ENCODE measurements at places on chromosomes 6 and 20.
A peak's percentile ranks its signal among the peaks of the same experiment; 100 is the strongest.

- peak; percentile 55 for DNase-seq
Observed at GRCh38 chr6:142692942-142693341, 252.0 kb downstream of the HIVEP2 start.

DNA sequence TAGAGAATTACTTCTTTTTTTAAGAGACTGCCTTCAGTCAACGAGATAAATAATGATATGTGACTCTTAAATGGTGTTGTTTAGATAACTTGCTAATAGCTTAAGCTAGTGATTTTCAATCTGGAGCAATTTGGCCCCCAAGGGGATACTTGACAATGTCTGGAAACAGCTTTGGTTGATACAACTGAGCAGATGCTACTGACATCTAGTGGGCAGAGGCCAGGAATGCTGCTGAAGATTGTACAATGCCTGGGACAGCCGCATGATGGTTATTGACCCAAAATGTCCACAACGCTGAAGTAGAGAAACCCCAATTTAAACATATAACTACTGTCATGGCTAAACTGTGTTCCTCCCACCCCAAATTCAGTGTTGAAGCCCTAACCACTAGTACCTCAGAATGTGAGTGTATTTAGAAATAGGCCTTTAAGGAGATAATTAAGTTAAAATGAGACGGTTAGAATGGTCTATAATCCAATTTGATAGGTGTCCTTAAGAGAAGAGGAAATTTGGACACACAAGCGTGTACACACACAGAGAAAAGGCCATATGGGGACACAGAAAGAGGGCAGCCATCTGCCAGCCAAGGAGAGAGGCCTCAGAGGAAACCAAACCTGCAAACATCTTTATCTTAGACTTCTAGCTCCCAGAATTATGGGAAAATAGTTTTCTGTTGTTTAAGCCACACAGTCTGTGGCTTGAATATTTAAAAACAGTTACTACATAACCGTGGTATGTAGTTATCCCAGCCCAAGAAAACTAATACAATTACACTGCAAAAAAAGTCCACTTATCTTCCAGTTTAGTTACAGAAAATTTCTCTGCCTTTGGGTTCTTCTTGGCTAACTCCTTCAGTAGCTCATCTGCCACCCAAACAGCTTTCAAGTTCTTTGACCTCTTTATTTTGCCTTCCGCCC is 22.2 kb downstream of the RWDD2A start:
- peak; percentile 55 for DNase-seq

GRCh38 chr6:118659513-118660217 is 8.3 kb upstream of the CEP85L start:
- DNase-seq: no peak

DNA sequence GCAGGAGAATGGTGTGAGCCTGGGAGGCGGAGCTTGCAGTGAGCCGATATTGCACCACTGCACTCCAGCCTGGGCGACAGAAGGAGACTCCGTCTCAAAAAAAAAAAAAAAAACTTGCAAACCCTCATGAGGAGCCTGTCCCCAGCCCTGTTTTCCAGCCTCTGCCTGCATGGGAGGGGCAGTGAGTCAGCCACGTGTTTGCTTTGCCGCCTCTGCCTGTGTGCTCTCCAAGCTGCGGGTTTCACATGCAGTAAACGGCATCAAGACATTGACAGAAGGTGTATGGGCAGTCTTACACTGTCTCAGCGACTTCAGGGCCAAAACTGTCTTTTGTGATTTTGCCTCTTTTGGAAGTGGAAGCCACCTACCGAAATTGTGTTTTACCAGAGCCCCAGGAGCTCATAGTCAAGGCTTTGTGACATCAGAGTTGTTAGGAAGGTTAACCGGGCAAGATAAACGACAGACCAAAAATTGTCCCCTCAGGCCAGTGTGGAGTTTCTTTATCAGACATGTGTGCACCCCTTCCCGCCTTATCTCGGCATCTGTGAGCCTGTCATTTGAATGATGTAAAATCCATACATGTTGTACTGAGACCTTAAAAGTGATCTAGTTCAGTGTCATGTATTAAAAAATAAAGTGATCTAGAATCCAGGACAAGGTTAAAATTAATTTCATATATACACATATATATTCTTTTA is 52.9 kb downstream of the RPP40 start:
- no peak for DNase-seq

DNA sequence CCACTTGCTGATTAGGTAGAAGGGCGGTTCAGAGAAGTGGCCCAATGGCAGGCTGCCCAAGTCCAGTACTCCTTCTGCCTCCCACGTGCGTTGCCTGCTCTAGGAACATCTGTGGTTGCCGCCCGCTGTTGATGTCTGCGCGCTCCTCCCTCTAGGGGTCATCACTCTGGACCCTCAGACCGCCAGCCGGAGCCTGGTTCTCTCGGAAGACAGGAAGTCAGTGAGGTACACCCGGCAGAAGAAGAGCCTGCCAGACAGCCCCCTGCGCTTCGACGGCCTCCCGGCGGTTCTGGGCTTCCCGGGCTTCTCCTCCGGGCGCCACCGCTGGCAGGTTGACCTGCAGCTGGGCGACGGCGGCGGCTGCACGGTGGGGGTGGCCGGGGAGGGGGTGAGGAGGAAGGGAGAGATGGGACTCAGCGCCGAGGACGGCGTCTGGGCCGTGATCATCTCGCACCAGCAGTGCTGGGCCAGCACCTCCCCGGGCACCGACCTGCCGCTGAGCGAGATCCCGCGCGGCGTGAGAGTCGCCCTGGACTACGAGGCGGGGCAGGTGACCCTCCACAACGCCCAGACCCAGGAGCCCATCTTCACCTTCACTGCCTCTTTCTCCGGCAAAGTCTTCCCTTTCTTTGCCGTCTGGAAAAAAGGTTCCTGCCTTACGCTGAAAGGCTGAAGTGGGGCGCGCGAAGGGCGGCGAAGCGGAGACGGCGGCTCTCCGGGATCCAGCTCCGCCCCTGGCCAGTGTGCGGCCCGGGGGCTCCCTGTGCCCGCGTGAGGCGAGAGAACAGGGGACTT is 8.5 kb downstream of the TRIM15 start:
- no peak for DNase-seq

DNA sequence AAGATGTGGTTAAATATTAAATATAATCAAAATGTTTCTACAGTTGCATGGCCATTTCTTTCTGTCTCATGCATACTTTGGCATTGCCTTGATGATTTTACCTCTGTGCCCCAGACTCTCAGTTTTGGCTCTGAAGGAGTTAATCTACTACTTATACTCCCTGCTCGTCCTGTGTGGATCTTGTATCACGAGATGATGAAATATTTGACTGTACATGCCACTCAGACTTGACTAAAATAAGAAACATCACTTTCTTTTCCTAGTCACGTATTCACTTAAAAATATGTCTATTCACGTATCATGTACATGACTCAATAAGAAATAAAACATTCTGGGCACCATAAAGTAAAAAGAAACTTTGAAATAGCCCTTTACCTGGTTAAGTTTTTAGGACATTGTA is 397.7 kb downstream of the RFPL4B start:
- DNase-seq: no peak

DNA sequence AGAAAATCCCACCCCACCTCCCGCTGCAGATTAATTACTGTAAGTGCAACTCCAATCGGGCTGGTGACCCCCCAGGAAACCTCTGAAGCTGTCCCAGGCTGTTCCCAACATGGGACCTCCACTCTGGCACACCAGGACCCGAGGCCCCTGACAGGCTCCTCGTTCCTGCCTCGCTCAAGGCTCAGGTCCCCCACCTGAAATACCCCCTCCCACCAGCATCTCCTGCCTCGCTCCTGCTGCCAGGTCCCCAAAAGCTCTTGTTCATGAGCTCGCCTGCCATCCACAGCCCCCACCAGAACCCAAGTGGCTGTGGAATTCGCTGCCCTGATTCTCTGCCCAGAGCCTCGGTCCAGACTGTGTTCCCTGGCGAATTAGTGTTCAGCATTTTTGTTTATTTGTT is 26.1 kb downstream of the NPEPL1 start:
- no peak for DNase-seq

DNA sequence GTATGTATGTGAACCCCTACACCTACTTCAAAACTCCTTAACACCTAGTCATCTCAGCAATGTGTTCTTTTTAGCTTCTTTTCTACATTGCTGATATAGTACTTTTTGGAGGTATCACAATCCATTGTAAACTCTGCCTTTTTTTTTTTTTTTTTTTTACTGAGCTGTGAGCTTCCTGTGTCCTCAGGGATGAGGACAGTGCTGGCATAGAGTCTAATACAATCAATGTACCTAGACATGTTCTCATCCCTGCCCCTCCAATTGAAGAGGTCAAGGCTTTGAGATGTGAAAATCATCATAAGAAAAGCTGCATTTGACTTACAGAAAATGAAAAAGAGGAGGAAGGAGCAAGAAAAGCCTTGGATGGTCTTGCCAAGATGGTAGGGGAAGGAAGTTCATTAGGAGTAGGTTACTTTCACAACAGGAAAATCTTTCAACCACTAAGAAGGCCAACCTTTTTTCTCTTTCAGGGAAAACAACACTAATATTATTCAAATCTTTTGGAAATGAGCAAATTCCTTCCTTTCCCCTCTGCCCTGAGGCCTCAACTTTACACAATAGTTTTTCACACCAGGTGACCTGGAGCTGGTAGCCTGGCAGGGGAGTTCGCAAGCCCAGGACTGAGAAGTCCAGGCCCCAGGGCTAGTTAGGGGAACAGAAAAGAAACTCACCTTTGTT is 2.8 kb upstream of the JARID2 start:
- no peak for DNase-seq

- no peak for DNase-seq
Observed at GRCh38 chr6:118198746-118199145, 291.7 kb downstream of the SLC35F1 start.

GRCh38 chr20:24098886-24099285 is 110.3 kb upstream of the GGTLC1 start:
- DNase-seq: no peak

DNA sequence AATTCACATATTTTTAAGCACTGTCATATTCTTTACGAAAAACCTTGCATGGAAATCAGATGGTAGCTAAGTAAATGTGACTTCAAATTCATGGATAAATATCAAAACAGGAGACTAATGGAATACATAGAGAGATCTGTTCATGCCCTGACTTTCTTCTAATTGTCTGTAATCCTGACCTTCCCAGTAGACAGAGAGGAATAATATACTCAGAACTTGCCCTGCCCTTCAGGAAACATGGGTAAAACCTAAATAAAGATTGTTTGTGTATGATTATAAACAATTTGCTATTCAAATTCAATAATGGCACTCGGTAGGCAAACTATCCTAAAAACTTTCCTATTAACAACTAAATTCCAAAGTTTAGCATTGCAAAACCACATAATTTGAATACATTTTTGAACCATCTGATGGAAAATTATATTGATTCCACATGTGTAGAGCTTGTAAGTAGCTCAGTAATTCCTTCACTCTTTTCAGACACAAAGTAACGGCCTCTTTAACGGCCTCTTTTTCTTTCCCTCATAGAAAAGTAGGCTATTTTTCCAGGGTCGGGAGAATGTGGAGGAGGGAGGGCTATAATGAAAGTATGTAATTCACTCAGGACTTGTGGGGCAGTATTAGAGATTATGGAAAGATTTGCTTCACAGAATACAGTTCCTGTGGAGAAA is 227.6 kb downstream of the ALDH8A1 start:
- DNase-seq: no peak

DNA sequence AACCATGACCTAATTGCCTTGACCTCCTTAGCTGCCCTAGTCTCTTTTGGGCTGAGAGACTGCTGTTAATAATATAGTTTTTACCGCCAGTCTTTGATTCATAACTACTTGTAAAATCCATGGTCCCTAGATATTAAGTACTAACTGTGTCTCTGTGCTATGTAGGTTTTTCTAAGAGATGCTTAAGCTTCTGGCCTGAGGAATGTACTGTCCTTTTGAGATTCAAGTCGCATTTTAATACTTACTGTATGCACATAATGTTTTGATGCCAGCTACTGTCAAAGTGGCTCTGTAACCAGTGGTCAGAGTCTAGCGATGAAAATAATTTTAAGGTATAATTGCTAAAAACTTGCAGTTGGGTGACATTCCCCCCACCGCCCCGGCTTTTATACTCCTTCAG is 2.1 kb downstream of the AKAP12 start:
- no peak for DNase-seq

DNA sequence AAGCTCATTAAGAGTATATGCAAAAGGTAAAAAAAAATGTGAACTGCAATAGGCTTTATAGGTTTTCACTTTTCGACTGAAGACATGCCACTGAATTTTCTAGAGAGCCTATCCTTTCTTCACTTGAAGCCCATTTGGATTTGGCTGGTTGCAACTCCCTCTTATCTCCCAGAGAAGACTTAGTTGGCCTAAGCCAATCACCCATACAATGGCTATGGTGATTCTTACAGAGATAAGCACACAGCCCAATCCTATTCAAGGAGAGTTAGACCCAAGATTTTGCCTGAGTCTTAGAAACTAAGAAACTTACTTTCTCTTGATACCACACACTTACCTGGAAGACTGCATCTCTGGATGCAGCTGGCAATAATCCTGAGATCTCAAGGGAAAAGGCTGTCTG is 167.3 kb upstream of the PTCHD4 start:
- no peak for DNase-seq

DNA sequence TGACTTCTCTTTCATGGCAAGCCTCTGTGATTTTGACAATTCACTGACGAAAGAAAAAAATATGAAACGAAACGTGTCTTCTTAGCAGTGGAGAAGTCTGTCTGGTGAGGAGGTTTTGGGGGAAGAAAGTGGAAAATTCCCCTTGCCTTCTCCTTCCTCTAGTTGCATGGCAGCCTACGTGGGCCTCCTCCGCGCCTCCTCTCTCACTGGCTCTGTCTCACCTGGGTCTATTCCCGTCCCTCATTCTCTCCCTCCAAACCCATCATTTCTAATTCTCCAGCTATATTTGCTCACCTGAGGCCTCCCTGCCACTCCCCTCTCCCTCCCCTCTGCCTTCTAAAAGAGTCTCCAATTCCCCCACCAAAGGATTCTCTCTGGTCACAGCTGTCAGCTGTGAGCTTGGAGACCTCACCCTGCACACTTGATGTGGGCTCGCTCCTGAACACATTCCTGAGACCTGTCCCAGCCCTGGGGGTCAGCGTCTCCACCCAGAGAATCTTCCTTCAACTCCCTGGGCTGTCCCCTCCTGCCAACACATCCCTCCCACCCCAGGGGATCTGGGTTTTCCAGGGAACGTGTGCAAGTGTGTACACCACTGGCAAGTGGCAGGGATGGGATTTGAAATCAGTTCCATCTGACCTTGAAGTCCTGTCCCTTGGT is 159.6 kb upstream of the PMEPA1 start:
- no peak for DNase-seq
